Fibroblast of skin of back (primary cell): ENCODE measurements at places on chromosomes 12 and 14.
A peak's percentile ranks its signal among the peaks of the same experiment; 100 is the strongest.

- peak; percentile 63 for DNase-seq
These were observed 27.4 kb upstream of the DDHD1 start for GRCh38 chr14:53180272-53181221.

GRCh38 chr14:73762375-73762822 lies 48.2 kb upstream of the PNMA1 start:
- DNase-seq: no peak

- no peak for DNase-seq
These were observed 450.2 kb upstream of the MDGA2 start for GRCh38 chr14:48125654-48126053.

DNA sequence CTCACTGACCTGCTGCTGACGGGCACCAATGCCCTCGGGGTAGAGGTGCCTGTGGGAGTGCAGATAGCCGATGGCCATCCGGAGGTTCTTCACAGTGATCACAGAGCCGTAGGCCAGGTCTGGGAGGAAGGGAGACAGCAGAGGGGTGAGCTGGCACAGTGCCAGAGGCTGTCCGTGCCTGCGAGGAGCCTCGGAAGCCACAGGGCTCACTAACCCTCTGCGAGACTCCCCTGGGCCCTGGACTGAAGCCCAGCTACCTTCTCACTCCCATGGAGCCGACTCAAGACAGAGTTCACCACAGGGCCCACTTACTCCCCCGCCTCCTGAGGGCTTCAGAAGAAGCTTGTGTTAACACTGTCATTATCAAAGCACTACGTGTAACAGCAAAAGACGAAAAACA lies 24.5 kb downstream of the POMT2 start:
- no peak for DNase-seq

- DNase-seq: no peak
These were observed 8.4 kb upstream of the MYH7 start for GRCh38 chr14:23443881-23444280.

- peak; percentile 71 for DNase-seq
These were observed 218.8 kb upstream of the BMP4 start for GRCh38 chr14:54175298-54175942.

- DNase-seq: no peak
These were observed 31.6 kb downstream of the LRCOL1 start for GRCh38 chr12:132578826-132579225.

- no peak for DNase-seq
These were observed 200.3 kb downstream of the CRADD start for GRCh38 chr12:93877446-93877845.

DNA sequence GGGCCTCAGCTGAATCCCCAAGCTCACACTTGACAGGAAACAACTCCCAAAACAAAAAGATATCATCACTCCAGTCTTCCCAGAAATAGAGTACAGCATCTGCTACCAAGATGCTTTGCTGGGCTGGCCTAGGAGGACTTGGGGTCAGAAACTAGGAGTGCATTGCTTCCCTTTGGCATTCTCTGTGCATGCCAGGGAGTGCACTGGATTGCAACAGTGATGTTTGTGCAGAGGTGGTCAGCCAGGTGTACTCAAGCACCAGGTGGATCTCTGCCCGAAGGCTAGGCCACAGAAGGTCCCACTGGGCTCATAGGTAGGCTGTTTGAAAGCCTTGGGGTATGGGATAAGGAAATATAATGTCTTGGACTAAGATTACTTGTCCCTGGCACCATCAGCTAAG lies 51.1 kb downstream of the RAB35 start:
- no peak for DNase-seq

DNA sequence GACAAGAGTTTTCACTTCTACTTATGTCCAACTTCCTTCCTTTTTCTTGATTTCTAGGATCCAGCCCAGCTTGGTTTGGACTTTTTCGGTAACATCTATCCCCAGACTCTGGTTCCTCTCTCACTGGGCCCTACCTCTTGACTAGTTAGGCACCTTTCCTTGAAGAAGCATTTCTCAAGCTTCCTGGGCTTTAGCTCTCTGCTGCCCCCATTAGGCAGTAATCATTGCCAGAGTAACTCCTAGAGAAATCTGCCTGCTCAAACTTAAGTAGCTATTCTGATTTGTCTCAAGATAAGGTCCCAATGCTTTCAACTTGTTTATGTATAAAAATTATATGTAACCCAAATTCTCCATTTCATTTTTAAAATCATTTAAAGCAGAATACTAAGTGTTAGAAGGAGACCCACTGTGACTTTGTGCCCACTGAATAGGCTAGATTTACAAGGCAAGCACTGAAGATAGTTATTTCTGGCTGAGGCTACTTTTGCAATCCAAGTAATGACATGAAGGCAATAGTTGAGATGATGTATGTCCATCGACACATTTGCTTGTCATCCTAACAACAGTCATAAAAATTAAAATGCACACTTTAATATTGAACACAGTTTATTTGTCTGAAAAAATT lies 275.0 kb upstream of the G2E3 start:
- DNase-seq: peak; percentile 32

GRCh38 chr14:44780989-44781388 lies 180.8 kb downstream of the KLHL28 start:
- no peak for DNase-seq

DNA sequence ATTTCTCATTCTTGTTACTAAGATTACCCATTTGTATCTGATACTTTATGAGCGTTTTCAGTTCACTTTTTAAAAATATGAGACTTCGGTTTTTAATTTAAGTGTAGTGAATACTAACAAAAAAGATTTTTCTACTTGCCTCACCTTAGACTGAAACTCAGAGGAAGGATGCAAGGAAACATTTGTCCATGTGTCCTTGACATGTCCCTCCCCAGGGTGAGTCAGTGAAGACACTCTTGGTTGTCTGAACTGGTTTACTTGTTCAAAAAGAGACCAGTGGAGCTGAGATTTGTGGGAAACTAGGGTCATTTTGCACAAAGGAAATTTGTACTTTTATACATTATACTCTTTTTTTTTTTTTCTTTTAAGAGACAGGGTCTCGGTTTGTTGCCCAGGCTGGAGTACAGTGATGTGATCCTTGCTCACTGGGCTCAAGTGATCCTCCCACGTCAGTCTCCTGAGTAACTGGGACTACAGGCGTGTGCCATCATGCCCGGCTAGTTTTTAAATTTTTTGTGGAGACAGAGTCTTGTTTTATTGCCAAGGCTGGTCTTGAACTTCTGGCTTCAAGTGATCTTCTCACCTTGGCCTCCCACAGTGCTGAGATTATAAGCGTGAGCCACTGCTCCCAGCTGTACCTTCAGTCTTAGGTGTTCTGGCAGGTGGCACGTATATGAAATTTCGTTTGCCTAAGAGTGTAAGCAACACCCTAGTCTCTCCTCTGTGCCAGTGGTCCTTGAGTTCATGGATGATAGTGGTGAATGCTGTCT lies 56.7 kb downstream of the PPFIBP1 start:
- DNase-seq: no peak

- DNase-seq: no peak
These were observed 56.8 kb downstream of the SPPL3 start for GRCh38 chr12:120847392-120847791.

GRCh38 chr12:47207829-47208248 lies 128.1 kb upstream of the AMIGO2 start:
- no peak for DNase-seq

- DNase-seq: peak; percentile 49
These were observed at the start of gene CCDC198 for GRCh38 chr14:57493467-57494181. CCDC198 (minus strand) TSS chr14:57493857; CDS start chr14:57493715, 142 bp downstream.

- DNase-seq: no peak
These were observed 2.3 kb upstream of the NEUROD4 start for GRCh38 chr12:55017416-55017925.

GRCh38 chr12:109682708-109683060 lies 30.9 kb upstream of the FAM222A start:
- no peak for DNase-seq

GRCh38 chr12:33663000-33663654 lies 223.5 kb upstream of the SYT10 start:
- no peak for DNase-seq
